ENCODE measurements at places on chromosomes 7 and 10.

DNA sequence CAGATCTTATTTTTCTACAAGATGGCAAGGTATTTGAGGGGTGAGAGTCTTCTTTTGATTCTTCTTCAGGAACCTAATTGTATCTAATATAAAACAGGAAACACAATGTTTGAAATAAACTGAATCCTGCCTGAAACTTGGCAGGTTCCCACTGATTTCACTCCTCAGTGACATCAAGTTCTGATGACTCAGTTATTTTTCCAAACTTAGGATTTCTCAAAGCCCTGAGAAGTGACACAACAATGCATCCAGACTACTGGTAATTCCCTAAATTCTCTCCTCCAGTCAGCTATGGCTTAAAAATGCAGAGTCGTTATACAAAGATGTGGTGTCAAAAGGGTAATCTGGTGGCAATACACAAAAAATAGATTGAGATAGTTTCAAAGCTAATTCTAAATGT is 80.9 kb downstream of the ABLIM1 start:
- no peak for DNase-seq

DNA sequence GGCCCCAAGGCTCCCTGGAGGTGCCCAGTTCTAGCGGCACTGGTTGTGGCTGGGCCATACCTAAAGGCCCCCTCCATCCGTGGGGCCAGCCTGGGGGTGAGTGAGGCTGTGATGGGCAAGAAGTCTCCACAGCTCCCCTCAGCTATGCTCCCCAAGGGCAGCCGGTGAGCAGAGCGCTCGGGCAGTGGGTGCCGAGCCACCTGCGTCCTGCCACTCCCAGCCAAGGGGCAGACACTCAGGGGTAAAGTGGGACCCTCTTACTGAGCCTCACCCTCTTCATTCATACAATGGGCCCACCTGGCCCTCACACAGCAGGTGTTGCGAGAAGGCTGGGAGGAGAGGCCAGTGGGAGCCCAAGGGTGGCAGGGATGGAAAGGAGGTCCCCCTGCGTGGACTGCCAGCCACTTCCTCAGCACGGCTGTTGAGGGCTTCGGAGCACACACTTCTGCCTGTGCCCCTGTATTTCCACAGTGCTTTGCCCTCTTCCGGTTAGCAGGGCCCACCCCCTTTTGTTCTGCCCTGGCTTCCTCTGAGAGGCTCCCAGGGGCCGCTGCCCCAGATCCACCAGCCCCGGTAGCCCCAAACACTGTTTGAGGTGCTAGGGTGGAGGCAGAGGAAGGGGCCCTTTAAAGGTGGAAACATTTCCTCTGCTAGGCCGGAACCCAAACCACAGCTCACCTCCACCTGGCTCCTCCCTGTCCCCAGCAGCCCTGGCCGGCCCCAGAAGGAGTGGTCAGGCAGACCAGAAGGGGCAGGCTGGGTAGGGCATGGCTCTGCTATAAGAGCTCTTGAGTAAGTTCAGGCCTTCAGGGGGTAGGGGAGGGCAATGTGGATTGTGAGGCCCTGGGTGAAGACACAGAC is 16.4 kb upstream of the C10orf105 start:
- DNase-seq = peak; percentile 83

DNA sequence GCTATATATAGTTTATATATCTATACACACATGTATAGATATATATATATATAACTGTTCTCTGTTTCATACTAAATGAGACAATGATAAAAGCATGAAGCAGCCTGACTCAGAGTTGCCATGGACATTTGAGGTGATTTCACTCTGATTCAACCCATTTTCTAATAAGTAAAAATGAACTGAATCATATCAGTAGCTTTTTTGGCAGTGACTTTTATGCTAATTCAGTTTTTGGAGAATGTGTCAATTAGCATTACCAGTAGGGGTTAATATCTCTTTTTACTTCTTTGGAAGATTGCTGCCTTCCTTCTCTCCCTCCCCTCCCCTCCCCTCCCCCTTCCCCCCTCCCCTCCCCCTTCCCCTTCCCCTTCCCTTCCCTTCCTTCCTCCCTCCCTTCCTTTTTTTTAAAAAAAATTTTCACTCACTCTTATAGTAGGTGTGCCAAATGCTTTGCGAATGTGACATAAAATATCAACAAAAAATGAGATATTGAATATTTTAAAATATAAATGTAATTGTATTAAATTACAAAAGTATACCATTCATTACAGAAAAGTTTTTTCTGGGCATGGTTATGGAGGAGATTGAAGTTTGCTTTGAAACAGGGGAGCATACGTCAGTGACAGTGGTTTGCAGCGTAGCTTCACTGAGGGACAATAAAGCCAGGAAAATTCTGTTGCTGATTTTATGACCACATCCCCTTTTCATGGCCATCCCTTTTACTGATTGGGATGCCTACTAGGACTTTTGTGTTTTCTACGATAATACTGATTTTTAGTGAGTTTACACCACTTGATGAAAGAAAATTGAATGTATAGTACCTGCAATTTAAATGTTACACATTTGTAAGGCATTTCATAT is 64.0 kb upstream of the KLF6 start:
- DNase-seq = no peak

DNA sequence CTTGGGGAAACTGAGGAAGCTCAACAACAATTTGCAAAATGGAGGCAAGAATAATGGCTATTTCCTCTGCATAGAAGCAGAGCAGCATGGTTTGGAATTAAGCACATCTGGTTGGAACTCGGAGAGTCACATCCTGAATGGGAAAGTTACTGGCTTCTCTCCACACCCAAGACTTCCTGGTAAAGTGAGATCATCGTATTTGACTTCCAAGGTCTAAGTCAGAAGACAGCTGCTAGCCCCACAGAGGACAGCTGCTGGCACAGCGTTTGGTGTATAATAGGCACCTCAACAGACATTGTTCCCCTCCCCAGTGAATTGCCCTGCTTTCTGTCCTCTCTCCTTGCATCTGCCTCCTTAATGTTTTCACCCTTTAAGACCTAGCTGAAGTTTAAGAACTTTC is 37.0 kb upstream of the NRF1 start:
- no peak for DNase-seq

DNA sequence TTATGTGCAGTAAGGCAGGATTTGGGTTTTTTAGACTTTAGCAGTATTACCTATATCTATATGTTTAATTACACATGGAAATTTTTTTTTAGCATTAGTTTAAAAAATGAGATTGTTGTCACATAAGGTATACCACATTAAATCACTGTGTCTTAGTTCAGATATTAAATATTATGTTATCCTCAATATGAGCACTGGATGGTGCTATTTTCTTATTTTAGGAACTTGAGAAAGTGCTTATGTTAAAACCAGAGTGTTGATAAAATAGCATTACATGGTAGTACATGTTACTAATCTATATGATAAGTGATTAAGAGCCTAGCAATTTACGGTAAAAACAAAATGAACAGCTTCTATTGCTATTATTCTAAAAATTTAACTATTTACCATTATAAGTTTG is 28.8 kb downstream of the MIOS start:
- no peak for DNase-seq

DNA sequence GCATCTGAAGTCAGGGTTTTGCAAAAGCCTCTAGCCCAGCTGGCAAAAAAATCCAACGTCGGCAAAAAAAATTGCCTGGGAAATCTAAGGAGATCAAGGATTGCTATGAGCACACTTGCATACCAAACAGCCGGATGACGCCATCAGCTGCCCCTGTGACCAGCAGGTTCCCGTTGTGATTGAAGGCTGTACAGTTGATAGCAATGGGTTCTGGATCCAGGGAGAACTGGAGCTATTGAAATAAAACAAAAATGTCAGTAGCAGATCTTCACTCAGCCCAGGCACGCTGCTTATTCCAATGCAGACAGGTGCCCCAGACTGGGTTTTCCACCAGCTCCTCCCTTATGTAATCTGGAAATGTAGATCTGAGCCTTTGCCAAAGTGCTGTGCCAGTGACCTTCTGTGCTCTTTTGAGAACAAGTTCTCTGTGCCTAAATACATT is 18.7 kb upstream of the CYREN start:
- no peak for DNase-seq

DNA sequence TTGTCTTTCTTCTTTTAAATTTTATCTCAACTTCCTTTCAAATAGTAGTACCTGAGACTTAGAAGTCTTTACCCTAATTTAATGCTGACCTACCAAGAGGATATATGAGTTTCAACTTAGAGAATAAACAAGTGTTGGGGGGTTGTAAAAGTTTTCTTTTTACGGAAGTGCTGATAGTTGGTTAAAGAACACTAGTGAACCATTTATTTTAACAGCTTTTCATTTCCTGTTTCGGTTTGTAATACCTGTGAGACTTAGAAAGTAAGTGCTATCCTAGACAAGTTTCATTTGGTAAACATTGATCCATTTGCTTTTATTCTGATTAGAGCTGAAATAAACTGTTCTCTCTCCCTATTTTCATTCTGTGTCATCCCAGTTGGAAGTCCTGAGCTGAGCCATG is 683.1 kb upstream of the SORCS1 start:
- no peak for DNase-seq

- DNase-seq = no peak
These were observed 40.3 kb downstream of the RSU1 start for GRCh38 chr10:16776896-16777295.

DNA sequence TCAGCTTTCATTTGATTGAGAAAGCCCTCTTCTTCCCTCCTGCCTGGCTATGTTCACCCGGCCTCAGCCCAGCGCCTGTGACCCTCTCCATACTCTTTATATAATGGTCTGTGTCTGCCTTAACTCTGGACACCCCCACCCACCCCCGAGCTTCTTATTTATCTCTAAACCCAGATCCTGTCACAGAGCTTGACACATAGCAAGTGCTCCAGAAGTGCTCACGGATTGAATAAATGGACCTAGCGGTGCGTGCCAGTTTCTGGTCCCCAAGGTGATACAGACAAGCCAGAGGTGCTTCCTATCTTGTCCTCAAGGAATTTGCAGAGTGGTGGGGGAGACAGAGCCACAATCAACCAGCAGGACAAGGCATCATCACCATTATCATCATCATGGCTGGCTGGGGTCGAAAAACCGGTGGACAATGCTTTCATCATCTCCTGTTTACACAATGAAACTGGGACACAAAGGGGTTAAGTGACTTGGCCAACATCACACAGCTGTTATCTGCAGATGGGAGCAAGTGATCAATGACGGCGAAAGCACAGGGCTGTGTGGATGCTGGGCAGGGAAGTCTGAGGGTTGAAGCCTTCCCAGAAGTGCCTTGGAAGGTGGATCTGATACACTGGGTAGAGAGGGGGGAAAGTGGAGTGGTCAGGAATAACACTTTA is 2.2 kb upstream of the LOXL4 start:
- DNase-seq = no peak

DNA sequence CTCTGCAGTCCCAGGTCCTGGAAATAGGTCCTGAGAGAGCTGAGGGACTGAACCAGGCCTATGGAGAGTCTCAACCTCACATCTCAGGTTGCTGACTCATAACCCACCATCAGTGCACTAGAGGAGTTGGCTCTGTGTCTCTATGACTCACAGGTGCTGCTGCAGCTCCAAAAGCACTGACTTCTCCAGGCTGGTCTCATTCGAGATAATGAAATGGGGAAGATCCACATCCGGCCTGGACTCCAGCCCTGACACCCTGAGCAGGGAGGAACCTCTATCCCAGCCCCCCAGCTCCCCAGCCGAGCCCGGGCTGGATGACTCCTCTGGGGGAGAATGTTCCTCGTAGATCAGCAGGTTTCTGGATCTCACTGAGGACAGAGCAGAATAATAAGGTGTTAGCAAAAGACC is 35.5 kb upstream of the DGKI start:
- DNase-seq = no peak

DNA sequence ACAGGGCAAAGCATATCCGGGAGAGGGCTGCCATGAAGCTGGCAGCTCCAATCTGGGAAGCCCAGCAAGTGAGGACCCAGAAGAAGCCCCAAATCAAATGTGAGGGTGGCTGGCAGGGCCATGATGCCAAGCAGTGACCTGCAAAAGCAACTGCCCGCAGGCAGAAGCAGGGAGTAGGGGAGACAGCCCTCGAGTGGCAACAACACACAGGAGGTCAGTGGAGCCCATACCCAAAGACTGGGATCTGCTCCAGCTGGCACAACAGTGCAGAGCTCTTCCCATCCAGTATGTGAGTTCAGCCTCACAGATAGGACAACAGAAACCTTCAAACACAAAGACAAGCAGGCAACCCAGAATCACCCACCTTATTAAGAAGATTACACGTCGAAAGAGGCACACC is 45.0 kb downstream of the GRID1 start:
- no peak for DNase-seq

GRCh38 chr10:34010891-34011290 is 676.4 kb upstream of the NRP1 start:
- no peak for DNase-seq

DNA sequence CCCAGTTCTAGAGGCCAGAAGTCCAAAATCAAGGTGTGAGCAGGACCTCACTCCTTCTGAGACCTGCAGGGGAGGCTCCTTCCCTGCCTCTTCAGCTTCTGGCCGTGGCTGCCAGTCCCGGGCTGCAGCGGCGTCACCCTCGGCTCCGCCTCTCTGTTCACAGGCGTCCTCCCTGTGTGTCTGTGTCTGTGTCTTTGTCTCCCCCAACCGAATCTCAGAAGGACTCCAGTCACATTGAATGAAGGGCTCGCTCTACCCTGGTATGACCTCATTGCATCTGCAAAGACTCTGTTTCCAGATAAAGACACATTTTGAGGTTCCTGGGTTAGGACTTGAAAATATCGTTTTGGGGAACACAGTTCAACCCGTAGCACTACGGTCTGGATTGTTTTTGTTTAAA is 33.1 kb upstream of the GALNT11 start:
- peak; percentile 52 for DNase-seq

DNA sequence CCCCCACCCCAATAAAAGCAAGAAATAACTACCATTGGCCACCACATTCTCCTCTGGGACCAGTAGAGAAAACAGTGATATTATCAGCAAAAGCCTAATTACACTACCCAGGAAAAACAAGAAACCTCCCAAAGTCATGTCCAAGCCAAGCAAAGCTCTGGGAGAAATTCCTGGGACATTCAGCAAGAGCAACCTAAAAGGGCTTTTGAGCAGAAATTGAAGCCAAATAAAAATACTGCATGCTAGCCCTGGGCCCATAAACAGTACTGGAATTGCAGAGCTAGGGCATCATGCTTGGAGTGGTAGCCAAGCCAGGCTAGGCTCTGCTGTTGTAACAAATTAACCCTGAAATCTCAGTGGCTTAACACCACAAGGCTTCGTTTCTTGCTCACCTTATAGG is 347.9 kb downstream of the LRMDA start:
- DNase-seq = no peak

DNA sequence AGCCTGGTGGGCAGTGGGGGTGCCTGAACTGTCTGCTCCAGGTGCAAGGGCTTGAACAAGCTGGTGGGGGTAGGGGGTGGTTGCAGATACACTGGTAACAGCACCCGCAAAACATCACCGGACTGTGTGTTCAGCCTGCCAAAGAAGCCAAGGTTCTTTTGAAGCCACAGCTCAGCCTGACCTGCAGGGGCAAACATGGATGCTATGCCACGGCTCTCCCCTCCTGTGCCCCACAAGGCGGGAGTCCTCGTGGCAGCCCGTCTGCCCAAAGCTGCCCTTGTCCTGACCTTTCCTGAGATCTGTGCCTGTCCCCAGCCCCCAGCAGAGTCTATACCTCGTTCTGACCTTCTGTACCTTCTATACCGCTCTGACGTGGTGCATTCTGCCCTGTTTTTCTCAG is 285.7 kb downstream of the GLRX3 start:
- no peak for DNase-seq
